ENCODE measurements at places on chromosomes 5 and 9.

DNA sequence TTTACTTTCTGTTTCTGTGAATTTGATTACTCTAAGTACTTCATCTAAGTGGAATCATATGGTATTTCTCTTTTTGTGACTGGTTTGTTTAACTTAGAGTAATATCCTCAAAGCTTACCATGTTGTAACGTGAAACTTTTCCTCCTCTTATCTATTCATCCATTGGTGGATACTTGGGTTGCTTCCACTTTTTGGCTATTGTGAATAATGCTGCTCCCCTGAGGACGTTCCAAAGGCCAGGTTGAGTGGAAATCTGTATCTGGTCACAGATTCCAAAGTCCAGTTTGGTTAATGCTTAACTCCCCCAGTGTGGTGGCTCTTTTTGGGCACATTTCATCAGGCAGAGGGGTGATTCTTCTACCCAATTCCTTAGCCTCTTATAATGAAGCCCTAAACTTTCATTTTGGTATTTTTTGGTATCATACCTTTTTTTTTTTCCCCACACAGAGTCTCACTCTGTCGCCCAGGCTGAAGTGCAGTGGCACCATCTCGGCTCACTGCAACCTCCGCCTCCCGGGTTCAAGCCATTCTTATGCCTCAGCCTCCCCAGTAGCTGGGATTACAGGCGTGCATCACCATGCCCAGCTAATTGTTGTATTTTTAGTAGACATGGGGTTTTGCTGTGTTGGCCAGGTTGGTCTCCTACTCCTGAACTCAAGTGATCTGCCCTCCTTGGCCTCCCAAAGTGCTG lies 65.4 kb downstream of the CMYA5 start:
- DNase-seq: no peak

DNA sequence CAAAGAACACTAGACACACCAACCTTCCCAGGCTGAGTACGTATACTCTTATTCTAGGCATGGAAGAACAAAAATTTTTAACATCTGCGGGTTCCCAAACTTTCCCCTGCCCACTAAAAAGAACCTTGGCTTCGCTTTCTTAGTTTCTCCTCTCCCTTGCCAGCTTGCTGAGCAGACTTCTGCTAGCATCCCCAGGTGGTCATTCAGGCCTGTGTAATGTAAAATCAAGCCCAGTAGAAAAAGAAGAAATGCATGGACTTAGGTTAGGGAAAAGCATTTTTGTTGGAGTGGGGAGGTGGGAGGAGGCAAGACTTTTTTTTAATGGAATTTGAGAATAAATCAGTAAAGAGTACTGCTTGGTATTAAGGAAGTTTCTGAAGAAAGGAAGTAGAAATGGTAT lies 331.0 kb upstream of the TLE4 start:
- no peak for DNase-seq

- no peak for DNase-seq
Measured at GRCh38 chr9:114134827-114135396, 20.4 kb upstream of the COL27A1 start.

DNA sequence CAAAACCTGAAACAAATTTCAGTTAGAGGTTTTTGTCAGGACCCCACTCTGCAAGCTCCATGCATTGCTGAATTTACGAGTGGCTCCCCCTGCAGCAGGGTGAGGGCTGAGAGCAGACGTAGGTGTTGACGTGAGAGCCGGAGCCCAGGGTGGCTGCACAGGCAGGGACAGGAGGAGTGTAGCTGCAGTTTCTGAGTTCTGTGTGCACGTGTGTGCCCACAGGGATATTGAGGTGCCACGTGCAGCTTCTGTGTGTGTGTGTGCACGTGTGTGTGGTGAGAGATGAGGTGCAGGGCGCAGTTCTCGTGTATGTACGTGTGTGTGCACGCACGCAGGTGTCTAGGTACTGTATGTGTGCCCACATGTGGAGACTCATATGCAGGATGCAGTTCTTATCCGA lies 14.6 kb downstream of the PLEKHG4B start:
- no peak for DNase-seq

- DNase-seq: no peak
Measured at GRCh38 chr5:79562351-79563246, 48.7 kb upstream of the HOMER1 start.

DNA sequence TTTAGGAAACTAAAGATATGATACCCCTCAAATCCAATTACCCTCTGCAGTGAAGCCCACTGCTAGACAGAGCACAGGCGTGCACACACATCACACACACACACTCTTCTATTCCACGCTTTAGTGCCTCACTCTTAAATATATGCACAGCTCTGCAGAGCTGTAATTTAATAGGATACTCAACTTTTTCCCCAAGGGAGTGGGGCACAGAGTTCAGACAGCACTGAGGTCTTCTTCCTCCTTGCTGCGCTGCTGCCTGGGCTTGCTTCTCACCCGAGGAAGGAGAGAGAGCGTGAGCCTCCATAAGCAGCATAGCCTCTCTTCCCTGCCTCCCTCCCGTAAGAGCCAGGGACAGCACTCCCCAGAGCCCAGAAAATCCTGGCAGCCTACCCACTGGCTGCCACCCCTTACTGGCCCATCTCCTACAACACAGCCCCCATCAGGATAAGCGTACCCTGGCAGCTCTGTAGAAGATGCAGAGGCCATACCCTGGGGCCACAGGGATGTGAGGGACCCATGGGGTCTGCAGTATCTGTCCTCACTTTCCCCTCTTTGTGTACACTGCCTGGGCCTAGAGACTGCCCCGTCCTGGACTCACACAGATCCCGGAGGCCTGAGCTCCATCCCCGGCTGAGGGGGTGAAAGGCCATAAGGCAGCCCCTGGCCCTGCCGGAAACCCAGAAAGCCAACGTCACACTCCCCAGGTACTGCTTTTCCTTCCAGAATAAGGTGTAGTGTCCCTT lies 102.1 kb downstream of the C5orf15 start:
- no peak for DNase-seq

GRCh38 chr5:89584339-89584956 lies 701.5 kb upstream of the MEF2C start:
- no peak for DNase-seq

- DNase-seq: no peak
Measured at GRCh38 chr9:72394066-72394465, 29.1 kb upstream of the ZFAND5 start.

DNA sequence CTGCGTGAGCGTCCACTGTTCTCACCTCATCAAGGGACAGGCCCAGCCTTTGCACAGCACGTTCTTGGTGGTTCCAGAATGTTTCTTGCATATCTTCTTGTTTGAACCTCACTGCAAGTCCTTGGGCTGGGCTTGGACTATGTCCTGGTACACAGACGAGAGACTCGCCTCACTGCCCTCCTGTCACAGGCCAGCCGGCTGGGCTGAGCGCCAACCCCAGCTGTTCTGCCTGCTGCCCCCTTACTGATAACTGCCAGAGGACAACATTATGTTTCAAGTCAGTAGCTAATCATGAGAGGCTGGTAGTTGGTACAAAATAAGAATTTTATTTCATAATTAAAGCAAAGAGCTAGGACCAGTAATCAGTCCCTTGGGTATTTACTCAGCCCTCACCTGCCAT lies 52.8 kb upstream of the LRRTM2 start:
- no peak for DNase-seq

DNA sequence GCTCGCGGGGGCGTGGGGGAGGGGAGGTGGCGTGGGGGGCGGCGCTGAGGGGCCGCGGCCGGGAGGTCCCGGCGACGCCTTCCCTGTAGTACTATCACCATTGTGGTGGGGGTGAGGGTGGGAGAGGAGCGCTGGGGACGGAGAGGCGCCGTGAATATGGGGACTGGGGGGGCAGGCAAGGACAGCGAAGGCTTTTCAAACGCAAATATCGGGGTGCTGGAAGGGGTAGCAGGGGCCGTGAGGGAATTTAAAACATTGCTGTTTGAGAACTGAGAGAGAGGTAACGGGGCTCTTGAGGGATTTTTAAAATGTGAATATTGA lies 427 bp downstream of the RBM27 start:
- DNase-seq: no peak

DNA sequence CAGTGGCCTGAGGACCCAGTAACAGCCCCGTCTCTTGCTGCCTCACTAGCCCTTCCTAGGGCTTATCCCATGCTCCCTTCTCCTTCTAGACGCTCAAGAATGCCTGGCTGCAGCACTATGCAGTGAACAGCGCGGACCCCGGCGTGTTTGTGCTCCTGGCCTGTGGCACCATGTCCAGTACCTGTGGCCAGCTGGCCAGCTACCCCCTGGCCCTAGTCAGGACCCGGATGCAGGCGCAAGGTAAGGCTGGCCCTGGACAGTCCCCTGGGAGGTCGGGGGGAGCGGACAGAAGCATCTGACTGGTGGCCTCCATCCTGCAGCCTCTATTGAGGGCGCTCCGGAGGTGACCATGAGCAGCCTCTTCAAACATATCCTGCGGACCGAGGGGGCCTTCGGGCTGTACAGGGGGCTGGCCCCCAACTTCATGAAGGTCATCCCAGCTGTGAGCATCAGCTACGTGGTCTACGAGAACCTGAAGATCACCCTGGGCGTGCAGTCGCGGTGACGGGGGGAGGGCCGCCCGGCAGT lies 20.5 kb downstream of the PTGES2 start:
- no peak for DNase-seq

GRCh38 chr5:4758996-4759395 lies 381.1 kb upstream of the ADAMTS16 start:
- DNase-seq: no peak

- no peak for DNase-seq
Measured at GRCh38 chr9:28234894-28235277, 661.6 kb upstream of the C9orf72 start.

GRCh38 chr5:132228241-132229035 lies 785 bp upstream of the P4HA2 start:
- DNase-seq: no peak

GRCh38 chr5:134944630-134945029 lies 23.1 kb upstream of the CATSPER3 start:
- DNase-seq: no peak

DNA sequence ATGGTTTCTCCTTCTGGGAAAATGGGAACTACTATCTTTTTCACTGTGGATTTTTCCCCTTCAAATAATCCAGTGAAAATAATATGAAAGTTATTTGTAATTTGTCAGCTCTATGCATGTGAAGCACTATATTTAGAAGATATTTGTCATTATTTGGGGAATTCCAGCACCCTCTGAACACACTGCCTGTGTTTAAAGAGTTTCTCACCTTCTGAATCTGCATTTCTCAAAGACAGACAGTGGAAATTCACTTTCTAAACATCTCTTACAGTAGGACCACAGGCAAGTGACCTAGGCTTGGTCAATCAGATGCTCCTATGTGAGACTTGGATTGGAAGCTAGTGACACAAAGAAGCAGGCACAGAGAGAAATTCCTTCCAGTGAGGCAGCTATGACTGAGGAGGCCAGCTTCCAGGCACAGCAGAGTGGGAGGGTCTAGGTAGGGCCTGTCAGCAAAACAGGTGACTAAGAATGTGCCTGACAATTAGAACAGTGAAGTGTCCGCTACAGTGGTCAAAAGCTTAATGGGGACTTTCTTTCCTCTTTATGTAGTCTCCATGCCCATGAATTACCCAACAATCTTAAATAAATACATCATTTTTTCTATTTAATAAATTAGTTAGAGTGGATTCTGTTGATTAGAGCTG lies 167.2 kb downstream of the HMHB1 start:
- no peak for DNase-seq

DNA sequence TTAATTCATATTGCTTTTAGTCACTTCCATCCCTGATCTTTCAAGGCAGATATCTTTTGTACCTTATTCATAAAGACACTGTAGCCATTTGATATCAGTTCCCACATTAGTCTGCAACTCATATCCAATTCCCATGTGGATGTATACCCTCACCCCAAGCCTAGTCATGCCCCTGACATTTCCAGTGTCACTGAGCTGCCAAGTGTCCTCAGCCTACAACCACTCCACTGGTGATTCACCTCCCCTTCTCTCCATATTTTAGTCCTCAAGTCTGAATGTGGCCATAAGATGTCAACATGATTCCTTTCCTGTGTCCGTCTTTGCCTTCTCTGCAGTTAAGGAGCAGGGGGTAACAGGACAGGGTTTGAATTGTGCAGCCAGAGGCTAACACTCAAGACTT lies 346.9 kb downstream of the RAB3C start:
- no peak for DNase-seq

DNA sequence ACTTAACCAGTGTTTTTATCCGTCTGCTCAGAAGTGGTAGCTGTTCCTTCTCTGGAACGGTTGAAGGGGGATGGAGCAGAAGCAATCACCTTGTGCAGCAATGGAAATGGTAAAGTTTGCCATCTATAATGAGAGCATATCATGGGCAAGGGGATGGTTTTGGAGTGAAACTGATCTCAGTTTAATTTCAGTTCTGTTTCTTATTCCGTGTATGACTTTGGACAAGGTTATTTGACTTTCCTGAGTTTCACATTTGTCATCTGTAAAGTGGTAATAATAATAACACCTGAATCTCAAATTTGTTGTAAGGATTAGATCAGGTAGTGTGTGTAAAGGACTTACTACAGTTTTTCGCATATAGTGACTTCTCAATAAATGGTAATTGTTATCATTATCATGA lies 106.1 kb downstream of the PCSK1 start:
- DNase-seq: no peak

DNA sequence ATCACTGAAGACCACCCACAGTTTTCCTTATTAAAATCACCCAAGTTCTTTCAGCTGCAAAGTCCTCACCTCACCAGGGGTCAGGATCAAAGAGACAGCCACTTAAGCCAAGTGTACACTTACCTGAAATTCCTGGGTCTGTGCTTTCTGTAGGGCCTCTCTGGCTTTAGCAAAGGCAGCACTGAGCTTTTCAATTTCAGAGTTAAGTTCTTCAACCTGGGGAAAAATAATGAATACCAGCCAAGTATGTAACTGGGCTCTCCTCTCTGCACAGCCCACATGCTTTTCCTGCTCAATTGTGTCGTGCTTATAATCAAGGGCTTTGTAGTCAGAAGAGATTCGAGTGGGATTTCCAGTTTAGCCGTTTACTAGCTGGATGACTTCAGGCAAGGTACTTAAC lies 55.1 kb downstream of the CDK5RAP2 start:
- no peak for DNase-seq

- DNase-seq: no peak
Measured at GRCh38 chr9:130666393-130667119, 2.2 kb downstream of the PRDM12 start.

GRCh38 chr5:2634399-2635176 lies 116.9 kb downstream of the IRX2 start:
- no peak for DNase-seq

DNA sequence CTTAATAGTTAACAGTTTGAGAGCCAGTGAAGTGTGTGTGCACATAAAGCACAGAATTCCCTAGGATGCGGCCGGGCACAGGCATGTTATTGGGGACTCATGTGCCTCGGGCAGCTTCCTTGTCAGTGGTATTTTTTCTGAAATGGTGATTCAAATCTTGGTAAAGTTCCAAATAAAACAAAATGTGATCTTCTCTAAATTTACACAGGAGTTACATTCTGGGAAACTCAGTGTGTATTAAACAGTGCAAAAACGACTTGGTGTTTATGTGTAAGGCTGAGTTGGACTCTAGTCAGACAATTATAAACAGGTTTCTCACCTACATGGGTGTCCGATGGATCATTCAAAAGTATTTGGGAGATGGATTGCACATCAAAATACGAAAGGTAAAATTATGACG lies 48.9 kb downstream of the BOD1 start:
- no peak for DNase-seq

All from type B pancreatic cell (in vitro differentiated cells).